Activated naive CD8-positive, alpha-beta T cell treated with anti-CD3 and anti-CD28 coated beads, Interleukin-2, amount 50 U/mL, for 24 hours (primary cell): ENCODE measurements at places on chromosomes 5 and 9.
A peak's percentile ranks its signal among the peaks of the same experiment; 100 is the strongest.

DNA sequence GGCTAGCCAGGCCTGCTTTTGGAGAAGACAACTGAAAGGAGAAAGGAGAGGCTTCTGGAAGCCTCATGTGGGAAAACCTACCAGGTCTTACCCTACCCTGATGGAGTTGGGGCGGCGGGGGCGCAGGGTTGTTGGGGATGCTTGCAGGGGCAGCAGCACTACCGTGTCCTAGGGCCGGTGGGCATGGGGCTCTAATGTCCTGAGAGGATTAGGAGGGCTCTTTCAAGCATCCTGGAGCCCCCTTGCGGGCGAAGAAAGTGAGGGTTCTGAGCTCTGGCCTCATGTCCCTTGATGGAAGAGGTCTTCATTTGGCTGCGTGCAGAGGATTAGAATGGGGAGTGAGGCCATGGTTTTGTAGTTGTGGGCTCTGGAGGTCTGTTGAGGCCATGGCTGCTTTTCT lies 86.9 kb upstream of the PITX1 start:
- DNase-seq: no peak

DNA sequence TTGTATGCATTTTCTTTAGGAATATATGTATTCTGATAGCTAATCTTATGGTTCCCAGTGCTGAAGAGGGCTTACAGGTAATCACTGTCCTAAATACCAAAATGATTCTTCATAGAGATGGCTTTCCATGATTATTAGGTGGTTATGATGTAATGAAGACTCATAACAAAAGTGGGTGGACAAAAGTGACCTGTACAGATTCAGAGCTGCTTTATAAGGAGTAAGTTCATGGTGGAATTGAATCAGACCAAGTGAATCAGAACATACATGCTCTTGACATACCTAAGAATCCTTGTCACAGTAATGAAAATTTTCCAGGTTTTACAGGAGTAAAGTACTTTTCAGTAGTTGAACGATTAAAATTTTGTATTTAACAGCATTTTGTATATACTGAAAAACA lies 105.6 kb downstream of the NIPBL start:
- no peak for DNase-seq

GRCh38 chr5:173796721-173797495 lies 91.2 kb upstream of the CPEB4 start:
- no peak for DNase-seq

DNA sequence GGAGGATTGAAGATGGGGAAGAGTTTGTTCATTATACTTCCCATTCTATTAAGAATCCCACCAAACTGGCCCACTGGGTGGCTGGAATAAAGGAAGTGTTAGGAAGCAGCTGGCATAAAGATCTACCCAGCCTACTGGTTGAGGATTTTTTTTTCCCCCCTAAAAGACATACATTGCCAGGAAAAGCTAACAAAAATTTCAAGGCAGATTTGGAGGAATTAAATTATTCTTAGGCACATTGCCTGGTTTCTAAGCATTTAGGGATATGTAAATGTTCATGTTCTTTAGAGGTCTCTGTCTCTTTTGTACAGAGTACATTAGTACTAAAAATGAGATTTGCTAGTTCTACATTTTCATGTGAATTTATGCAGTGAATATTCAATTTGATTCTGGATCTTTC lies 8.3 kb downstream of the PIK3R1 start:
- DNase-seq: no peak

GRCh38 chr5:64746446-64746845 lies 22.0 kb downstream of the SREK1IP1 start:
- no peak for DNase-seq

DNA sequence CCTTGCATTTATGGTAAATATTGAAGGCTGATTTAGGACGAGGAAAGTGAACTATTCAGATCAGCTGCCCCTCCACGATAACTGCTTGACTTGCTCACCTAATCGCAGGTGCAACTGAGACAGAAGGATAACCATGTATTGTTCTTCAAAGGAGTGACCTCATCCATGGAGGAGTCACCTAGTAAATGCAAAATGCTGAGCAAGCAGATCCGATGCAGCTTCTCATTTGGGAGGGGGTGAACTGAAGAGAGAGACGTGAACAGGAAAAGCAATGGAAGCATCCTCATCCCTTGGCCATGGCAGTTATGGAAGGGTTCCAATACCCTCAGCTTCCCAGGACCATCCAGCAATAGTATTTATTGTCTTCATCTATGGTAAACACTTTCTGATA lies 47.5 kb downstream of the RASGRF2 start:
- no peak for DNase-seq

- no peak for DNase-seq
These were observed 143.7 kb upstream of the WWC1 start for GRCh38 chr5:168147568-168148360.

- no peak for DNase-seq
These were observed 145.3 kb downstream of the MACROH2A1 start for GRCh38 chr5:135253601-135254178.

- no peak for DNase-seq
These were observed 473.5 kb upstream of the DAP start for GRCh38 chr5:11234501-11234911.

- peak; percentile 30 for DNase-seq
These were observed 206.2 kb downstream of the TTLL11 start for GRCh38 chr9:121886759-121887485.

GRCh38 chr5:9361835-9362234 lies 184.0 kb downstream of the SEMA5A start:
- peak; percentile 7 for DNase-seq

DNA sequence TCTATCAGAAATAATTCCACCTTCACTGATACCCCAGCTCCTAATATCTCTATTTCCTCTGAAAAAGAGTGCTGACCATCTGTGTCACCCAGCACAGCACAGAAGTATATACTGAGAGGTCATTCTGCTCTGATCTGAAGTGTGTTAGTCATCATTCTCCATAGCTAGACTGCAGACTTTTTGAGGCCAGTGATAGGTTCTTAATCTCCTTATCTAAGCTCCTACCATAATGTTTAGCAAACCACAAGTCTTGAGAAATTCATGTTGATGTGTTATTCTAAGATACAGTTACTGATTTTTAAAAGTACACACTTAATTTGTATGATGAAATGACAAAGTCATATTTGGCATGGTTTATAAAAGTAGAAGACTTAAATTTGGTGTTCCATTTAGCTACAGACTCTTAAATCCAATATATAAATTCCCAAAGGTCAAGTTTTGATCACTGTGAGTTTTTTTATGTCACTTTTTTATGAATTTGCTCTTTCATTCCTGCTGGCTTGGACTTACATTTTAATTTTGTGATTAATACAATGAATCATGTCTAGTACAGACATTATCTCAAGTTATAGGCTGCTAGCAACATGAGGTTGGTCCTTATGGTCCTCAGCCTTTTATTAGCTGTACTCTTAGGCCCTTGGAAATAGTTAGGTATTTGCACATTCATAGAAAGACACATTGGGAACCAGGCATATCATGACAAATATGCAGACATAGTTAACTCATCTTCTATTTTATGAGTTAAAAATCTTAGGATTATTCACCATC lies 380.8 kb downstream of the EBF1 start:
- DNase-seq: no peak
